ENCODE measurements at places on chromosomes 4 and X. TPM values are rescaled to one million over a fixed set of nuclear protein-coding genes. Genes with fewer than 3 reads are reported as not detected.
A peak's percentile ranks its signal among the peaks of the same experiment; 100 is the strongest.

DNA sequence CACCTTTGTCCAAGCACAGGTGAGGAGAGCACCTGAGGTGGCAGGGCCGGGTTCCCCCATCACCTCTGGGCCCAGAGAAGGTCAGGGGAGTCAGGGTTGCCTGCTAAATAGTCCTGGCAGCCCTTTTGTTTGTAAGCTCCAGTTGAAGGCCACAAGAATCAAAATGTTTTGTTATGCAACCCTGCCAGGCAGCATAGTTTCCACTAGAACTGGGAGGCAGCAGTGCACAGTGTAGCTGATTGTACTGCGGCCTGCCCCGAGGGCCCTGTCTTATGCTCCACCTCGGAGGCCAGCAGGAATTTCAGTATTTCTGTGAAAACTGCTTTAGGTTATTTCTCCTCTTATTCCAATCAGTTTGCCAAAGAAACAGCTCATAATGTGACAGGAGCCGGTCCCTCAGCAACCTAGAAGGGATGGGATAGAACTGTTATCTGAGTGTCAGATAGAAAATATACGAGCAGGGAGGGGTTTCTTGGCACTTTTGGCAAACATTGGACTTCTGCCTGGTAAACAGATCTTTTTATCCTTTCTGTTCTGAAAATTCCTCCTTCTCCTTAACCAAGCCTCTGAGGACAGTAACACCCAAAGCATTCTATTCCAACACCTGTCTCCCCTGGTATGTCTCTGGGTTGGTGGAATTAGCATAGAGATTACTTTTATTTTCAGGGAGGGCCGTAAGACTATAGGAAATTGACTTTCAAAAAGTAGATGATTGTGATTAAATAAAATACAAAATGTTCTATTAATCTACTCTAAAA is 93.6 kb downstream of the LNX1 start:
- H3K27ac ChIP-seq: no peak overlapping the region
- no peaks in the 10 kb centered on the region for H3K4me1 ChIP-seq
- H3K27me3 ChIP-seq: no peaks in the 10 kb centered on the region
- no peaks in the 10 kb centered on the region for H3K36me3 ChIP-seq

Gene LNX1
- 0.18 TPM for total RNA-seq

- no peaks in the 10 kb centered on the region for H3K36me3 ChIP-seq
- no peak for DNase-seq
- no peak overlapping the region for H3K4me3 ChIP-seq
- H3K27ac ChIP-seq: no peak overlapping the region
Measured at GRCh38 chrX:112341598-112341997, 259.0 kb upstream of the TRPC5 start.

Gene SORCS2
- total RNA-seq: 0.15 TPM

Gene SPANXB1
- not detected for total RNA-seq

Gene HELQ
- total RNA-seq: 9.3 TPM

Gene CLTRN
- total RNA-seq: 0.10 TPM

GRCh38 chrX:140767646-140768045 is 58.1 kb downstream of the LINC00632 start:
- H3K27ac ChIP-seq: no peak overlapping the region
- no peak for DNase-seq
- H3K36me3 ChIP-seq: no peaks in the 10 kb centered on the region

- no peak for DNase-seq
- no peak overlapping the region for H3K27ac ChIP-seq
- no peaks in the 10 kb centered on the region for H3K27me3 ChIP-seq
- no peaks in the 10 kb centered on the region for H3K36me3 ChIP-seq
- no peaks in the 10 kb centered on the region for H3K4me1 ChIP-seq
Measured at GRCh38 chr4:51835855-51836254, 7.1 kb upstream of the DCUN1D4 start.

Gene TAF7L
- 0.18 TPM for total RNA-seq

Gene JCHAIN
- 0.36 TPM for total RNA-seq

DNA sequence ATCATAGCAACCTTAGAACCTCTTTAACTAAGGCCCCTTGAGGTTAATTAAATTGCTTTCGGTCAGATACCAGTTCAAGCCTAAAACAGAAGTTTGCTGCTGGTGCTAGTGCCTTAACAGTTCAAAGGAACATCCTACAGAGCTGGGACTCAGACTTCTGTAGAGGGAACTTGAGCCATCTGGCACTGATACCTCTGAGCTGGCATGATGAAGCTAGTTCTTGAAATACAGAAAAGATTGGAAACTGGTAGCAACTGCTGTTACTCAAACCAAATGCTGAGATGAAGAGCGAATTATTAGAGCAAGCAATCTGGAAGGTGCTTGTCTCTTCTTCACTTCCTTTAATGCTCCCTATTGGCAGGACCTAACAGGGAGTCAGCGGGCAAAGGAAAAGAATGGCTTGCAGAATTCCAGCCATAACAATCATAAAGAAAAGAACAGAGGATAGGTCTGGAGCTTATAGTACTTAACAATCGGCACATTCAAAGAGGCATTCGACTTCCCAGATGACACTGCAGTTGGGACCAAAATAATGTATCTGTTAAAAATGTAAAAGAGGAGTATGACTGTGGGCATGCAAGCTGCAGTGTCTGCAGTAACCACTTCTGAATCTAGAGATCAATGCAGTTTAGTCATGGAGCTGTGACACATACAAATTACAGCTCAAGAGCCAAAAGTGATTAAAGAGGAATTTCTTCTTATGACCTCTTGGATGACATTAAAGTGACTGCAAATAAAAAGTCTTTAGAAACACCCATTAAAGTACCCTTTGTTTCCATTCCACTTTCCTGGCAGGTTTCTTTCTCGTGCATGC is 298.9 kb downstream of the PDGFC start:
- no peaks in the 10 kb centered on the region for H3K4me1 ChIP-seq
- H3K4me3 ChIP-seq: no peak overlapping the region
- no peaks in the 10 kb centered on the region for H3K27me3 ChIP-seq
- no peaks in the 10 kb centered on the region for H3K36me3 ChIP-seq
- H3K27ac ChIP-seq: no peak overlapping the region
- DNase-seq: no peak

DNA sequence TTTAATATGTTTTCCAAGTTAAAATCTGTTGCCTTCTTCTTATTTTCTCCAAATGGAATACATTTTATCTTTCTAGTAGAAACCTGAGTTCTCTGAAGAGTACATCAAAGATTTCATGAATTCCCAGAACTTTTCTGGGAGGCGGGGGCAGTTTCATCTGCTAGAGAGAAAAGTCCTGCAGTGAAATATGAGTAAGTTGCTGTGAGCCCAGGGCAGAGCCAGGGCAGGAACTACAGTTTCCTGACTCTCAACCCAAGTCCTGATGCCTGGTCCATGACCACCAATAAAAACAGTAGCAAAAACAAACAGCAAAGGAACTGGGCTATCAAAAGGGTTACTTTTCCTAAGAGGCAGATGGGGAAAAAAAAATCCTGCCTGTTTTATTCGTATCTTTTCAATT is 239.4 kb upstream of the CTSO start:
- no peak overlapping the region for H3K4me3 ChIP-seq
- H3K4me1 ChIP-seq: no peaks in the 10 kb centered on the region
- no peak for DNase-seq
- no peak overlapping the region for H3K27ac ChIP-seq
- no peaks in the 10 kb centered on the region for H3K27me3 ChIP-seq

DNA sequence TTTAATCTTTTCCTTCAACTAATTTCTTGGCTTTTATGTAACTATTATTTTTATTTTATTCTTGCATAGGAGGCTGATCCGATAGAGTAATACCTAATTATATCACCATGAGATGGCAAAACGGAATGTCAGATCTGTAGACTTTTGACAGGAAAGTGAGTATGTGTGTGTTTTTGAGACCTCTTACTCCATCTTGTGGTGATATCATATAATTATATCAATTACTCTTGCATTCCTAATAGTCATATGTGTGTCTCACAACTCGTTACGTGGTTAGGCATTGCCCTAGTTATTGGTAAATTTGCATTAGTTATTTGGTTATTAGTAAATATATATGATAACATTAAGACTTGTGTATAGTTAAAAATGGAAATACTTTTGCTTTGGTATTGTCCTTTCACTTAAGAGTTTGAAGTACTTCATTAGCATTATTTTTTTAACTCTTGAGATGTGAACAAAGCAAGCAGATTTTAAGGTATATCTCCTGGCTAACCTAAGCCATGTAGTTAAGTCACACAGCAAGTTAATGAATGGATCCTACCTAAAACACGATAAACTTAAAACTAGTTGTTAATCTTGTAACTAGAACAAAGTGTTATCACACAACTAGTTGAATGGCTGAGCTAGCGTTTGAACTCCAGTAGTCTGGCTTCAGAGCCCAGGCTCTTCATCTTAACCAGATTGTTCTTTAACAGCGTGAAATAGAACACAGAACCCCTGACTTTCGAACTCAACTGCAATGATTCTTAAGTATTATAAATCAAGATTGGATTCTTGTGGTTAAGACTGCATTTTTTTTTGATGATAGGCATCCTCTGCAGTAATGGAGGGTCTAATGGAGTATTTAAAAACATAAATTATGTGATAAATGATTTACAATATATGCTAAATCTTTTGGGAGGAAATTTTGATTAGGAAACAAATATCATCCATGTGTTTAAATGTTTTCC is 67.1 kb downstream of the PGRMC2 start:
- DNase-seq: no peak
- H3K4me1 ChIP-seq: peaks cover 2% of the 10 kb centered on the region
- H3K27me3 ChIP-seq: no peaks in the 10 kb centered on the region
- no peaks in the 10 kb centered on the region for H3K36me3 ChIP-seq
- H3K27ac ChIP-seq: no peak overlapping the region

DNA sequence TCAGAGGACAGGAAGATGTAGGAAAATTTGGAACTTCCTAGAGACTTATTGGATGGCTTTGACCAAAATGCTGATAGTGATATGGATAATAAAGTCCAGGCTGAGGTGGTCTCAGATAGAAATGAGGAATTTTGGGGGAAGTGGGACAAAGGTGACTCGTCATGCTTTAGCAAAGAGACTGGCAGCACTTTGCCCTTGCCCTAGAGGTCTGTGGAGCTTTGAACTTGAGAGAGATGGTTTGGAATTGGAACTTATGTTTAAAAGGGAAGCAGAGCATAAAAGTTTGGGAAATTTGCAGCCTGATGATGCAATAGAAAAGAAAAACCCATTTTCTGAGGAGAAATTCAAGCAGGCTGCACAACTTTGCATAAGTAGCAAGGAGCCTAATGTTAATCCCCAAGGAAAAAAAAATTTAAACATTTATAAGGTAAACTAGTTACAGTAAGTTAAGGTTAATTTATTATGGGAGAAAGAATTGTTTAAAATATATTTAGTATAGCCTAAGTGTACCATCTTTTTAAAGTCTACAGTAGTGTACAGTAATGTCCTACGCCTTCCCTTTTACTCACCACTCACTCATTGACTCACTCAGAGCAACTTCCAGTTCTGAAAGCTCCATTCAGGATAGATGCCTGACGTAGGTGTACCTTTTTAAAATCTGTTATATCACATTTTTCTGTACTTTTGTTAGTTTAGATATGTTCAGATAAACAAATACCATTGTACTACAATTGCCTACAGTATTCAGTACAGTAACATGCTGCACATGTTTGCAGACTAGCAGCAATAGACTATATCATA is 101.2 kb downstream of the FAM13A start:
- H3K4me3 ChIP-seq: no peak overlapping the region
- no peak overlapping the region for H3K27ac ChIP-seq
- no peaks in the 10 kb centered on the region for H3K27me3 ChIP-seq
- no peaks in the 10 kb centered on the region for H3K36me3 ChIP-seq
- no peaks in the 10 kb centered on the region for H3K4me1 ChIP-seq

GRCh38 chr4:165766018-165766417 is 107.0 kb upstream of the TLL1 start:
- no peaks in the 10 kb centered on the region for H3K27me3 ChIP-seq
- H3K4me1 ChIP-seq: no peaks in the 10 kb centered on the region
- no peak for DNase-seq
- no peak overlapping the region for H3K27ac ChIP-seq
- H3K36me3 ChIP-seq: no peaks in the 10 kb centered on the region

DNA sequence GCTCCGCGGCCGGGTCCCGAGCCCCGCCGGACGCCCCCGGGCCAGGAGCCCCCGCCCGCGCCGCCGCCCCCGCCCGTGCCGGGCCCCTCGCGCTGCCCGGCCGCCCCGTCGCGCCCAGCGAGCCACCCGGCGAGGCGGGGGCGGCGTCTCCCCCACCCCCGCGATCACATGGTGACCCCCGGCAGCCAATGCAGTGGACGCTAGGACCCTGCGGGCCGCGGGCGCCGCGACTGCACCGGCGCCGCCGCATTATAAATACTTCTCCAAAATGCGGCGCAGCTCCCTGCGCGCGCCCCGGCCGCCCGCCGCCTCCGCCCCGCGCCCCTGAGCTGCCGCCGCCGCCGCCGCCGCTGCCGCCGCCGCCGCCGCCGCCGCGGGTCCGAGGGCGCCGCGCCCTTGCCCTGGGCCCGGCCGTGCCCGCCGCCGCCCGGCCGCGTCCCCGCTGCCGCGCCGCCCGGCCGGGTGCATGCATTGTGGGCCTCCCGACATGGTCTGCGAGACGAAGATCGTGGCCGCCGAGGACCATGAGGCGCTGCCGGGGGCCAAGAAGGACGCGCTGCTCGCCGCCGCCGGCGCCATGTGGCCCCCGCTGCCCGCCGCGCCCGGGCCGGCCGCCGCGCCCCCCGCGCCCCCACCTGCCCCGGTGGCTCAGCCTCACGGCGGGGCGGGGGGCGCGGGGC is at the start of gene NAT8L:
NAT8L (plus strand) TSS at position 282 of the 680 bp plus-strand sequence; CDS start at position 467, 185 bp downstream.
- H3K4me1 ChIP-seq: peaks cover 7% of the 10 kb centered on the region
- no peak within 1 kb of the TSS for H3K27ac ChIP-seq
- DNase-seq: no peak
- peak within 1 kb of the TSS; percentile 30 for H3K4me3 ChIP-seq

Gene VCX
- not detected for total RNA-seq

Gene SERTM2
- total RNA-seq: not detected

Gene GLA
- total RNA-seq: 115 TPM

DNA sequence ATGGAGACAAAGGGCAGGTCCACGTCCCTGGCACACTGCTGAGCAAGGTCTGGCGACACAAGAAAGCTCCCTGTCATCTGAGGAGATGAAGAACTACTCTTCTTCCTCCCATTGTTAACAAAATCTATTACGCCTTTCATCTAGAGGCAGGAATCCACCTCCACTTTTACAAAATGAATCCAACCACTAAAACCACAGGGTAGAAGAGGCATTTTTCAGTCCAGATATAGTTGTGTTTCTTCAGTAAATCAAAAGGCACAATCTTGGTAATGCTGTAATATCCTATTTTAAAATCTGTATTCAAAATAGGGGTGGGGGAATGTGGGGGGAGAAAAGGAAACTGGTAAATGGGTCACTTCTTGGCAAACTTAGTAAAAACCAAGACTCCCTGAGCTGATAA is 101.4 kb downstream of the CDS1 start:
- H3K27ac ChIP-seq: no peak overlapping the region
- no peak for DNase-seq
- H3K36me3 ChIP-seq: no peaks in the 10 kb centered on the region
- peaks cover 9% of the 10 kb centered on the region for H3K4me1 ChIP-seq

DNA sequence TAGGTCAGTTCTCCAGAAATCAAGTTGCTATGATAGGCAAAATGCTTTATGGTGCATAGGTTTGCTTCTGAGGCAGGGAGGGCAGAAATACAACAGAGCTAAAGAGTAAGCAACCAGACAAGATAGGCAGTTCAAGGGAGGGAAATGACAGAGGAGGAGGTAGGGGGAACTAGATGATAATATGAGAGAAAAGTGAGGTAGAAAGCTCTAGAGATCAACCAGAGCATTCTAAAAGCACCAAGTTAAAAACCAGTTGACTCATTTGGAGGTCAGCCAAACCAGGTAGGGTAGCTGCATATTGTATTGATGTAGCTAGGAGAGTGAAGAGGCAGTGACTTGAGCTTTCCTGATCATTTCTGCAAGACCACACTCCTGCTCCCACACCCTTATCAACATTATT is 49.0 kb upstream of the SLC16A2 start:
- H3K27me3 ChIP-seq: no peaks in the 10 kb centered on the region
- H3K36me3 ChIP-seq: no peaks in the 10 kb centered on the region
- DNase-seq: no peak
- no peaks in the 10 kb centered on the region for H3K4me1 ChIP-seq
- no peak overlapping the region for H3K27ac ChIP-seq

Gene ZNF157
- not detected for total RNA-seq

Data from Panc1 (cell line).